ENCODE measurements at places on chromosomes 1 and 21. TPM values are rescaled to one million over a fixed set of nuclear protein-coding genes. Genes with fewer than 3 reads are reported as not detected.

RHCE gene
- total RNA-seq = 0.44 TPM

GRCh38 chr1:152107984-152108881 is 7.0 kb downstream of the TCHH start:
- no peaks in the 10 kb centered on the region for H3K4me1 ChIP-seq
- no peak overlapping the region for H3K4me3 ChIP-seq
- no peak for DNase-seq
- no peak overlapping the region for H3K27ac ChIP-seq
- peaks cover 4% of the 10 kb centered on the region for H3K36me3 ChIP-seq

DNA sequence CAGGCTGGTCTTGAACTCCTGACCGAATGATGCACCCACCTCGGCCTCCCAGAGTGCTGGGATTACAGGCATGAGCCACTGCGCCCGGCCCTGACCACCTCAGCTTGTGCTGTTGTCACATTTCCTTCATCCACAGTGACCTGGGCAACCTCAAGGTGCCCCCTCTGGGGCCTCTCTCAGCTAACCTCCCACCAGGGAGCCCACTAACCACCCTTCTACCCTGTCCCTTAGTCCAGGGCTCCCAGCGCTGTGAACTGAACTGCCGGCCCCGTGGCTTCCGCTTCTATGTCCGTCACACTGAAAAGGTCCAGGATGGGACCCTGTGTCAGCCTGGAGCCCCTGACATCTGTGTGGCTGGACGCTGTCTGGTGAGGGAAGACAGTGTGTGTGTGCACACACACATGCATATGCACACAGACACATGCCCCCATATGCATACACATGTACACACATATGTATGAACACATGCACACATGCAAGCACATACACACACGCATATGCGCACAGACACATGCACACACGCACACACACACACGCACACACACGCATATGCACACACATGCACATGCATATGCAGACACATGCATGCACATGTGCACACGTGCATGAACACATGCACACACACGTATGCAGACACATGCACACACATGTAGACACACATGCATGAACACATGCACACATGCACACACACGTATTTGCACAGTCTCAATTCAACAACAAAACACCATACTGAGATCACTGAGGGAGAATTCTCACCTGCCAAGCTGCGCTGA is 6.2 kb downstream of the ADAMTSL4 start:
- H3K27me3 ChIP-seq = peaks cover 8% of the 10 kb centered on the region
- no peaks in the 10 kb centered on the region for H3K36me3 ChIP-seq
- no peak for DNase-seq
- no peak overlapping the region for H3K4me3 ChIP-seq
- H3K4me1 ChIP-seq = peaks cover 28% of the 10 kb centered on the region

- H3K4me3 ChIP-seq = no peak overlapping the region
- no peaks in the 10 kb centered on the region for H3K36me3 ChIP-seq
- no peak overlapping the region for H3K27ac ChIP-seq
- peaks cover 33% of the 10 kb centered on the region for H3K4me1 ChIP-seq
Observed at GRCh38 chr1:41689139-41689538, 204.7 kb upstream of the EDN2 start.

GRCh38 chr1:145711213-145711651 is 4.1 kb upstream of the PDZK1 start:
- no peaks in the 10 kb centered on the region for H3K36me3 ChIP-seq
- H3K4me1 ChIP-seq = no peaks in the 10 kb centered on the region
- no peak overlapping the region for H3K4me3 ChIP-seq
- H3K27me3 ChIP-seq = no peaks in the 10 kb centered on the region
- DNase-seq = no peak
- no peak overlapping the region for H3K27ac ChIP-seq

GRCh38 chr1:69688193-69688592 is 120.5 kb downstream of the LRRC7 start:
- H3K36me3 ChIP-seq = no peaks in the 10 kb centered on the region
- H3K4me3 ChIP-seq = no peak overlapping the region
- H3K4me1 ChIP-seq = no peaks in the 10 kb centered on the region
- H3K27ac ChIP-seq = no peak overlapping the region
- DNase-seq = no peak
